ENCODE measurements at places on chromosomes 5 and 9.

- DNase-seq = peak; percentile 79
These were observed 26.0 kb downstream of the SKP2 start for GRCh38 chr5:36177715-36178523.

GRCh38 chr5:163993126-163993525 is 487.7 kb downstream of the MAT2B start:
- no peak for DNase-seq

DNA sequence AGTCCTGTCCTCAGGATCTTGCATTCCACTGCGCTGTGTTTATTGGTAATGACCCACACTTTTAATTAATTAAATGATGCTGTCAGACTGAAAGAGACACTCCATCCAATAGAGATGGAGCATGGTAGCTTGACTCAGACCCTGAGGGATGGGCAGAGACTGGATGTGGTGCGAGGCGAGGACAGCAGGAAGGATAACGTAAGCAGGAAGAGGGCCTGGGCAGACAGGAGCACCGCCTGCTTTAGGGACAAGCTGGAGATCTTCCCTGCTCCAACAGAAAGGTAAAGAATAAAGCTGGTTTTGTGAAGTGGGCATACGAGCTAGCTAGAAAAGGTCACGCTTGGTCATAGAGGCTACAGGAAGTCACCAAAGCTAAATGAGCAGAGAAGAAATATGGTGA is 3.6 kb upstream of the DOCK8 start:
- DNase-seq = no peak

DNA sequence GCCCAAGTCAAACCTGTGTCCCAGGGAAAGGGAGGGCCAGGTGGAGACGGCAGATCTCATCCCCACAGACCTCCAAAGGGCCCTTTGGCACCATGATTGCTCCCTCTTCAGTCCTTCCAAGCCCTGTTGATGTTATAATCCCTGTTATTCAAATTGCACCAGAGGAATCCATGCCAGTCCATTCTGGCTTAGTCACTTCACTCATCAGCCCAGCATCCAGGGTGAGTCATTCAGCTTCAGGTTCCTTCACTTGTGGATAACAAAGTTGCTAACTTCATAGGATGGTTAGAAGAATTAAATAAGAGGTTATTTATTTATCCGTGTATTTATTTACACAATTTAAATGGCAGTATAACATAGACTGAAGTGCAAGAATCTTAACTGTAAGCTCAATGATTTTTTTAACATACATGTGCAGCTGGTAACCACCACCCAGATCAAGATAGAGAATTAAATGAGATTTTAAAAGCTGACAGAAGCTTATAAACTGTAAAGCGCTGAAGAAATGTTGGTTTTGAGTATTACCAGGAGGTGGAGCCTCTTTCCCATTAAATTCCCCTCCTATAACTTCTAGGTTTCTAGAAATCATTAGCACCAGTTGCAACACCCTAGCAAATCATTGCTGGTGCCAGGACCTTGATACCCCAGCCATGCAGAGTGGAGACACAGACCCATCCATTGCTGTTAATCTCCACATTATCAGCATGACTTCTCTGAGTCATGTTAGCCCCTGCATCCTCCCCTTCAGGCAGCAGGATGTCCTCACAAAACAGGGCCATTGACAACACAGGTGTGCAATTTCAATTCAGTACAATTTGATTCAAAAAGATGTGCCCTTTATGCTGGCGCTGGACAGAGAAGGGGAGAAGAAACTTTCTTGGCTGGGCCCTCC is 77.4 kb downstream of the SEC61B start:
- peak; percentile 24 for DNase-seq

GRCh38 chr9:89567649-89568048 is 37.2 kb upstream of the GADD45G start:
- no peak for DNase-seq

GRCh38 chr5:10229306-10230048 is 20.2 kb downstream of the ATPSCKMT start:
- DNase-seq = peak; percentile 25

DNA sequence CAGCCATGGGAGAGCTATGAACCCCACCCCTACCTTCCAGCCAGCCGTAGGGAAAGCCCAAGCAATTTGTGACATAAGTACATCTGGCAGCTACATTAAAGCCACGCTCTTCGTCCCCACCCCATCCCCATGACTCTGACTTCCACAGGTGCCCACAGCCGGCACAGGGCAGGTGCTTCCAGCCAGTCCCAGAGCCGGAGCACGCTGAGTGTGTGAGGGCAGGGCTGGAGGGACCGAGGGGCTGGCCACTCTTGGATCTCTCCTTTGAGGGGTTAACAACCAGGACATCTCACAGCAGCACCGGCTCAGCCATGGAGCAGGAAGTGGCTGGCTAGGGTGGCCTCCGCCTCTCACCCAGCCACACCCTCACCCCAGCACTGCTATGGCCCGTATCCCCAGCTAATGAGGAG is 2.4 kb upstream of the FAM78A start:
- no peak for DNase-seq

DNA sequence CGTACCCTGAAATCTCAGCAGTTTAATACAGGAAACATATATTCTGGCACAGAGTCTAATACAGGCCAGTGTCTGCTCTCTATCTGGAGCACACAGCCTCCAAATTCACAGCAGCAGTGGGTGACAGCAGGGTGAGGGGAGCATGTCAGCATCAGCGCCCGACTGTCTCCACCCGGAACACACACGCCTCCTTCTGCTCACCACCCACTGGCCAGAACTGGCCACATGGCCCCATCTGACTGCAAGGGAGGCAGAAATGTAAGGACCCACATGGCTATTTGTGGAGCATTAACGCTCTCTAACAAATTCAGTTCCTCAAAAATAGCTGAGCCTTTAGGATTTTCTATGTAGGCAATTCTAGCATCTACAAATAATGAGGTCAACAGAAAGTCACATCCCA is 24.6 kb downstream of the UBE2QL1 start:
- no peak for DNase-seq

DNA sequence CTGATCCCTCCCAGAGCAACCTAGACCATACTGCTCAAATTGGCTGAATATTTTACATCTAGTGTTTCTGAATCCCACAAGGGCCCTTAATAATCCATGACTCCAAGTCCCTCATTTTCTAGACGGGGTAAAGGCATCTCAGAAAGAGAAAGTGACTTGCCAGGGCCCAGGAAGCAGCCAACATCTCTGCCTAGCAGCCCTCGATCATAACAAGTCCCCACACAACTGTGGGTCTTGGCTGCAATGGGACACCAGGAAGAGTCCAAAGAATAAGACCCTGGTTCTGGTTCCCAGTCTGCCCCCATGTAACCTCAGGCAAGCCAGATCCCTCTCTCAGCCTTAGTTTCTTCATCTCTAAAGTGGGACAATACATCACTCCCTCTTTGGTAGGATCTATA is 6.3 kb downstream of the ANXA6 start:
- DNase-seq = no peak

DNA sequence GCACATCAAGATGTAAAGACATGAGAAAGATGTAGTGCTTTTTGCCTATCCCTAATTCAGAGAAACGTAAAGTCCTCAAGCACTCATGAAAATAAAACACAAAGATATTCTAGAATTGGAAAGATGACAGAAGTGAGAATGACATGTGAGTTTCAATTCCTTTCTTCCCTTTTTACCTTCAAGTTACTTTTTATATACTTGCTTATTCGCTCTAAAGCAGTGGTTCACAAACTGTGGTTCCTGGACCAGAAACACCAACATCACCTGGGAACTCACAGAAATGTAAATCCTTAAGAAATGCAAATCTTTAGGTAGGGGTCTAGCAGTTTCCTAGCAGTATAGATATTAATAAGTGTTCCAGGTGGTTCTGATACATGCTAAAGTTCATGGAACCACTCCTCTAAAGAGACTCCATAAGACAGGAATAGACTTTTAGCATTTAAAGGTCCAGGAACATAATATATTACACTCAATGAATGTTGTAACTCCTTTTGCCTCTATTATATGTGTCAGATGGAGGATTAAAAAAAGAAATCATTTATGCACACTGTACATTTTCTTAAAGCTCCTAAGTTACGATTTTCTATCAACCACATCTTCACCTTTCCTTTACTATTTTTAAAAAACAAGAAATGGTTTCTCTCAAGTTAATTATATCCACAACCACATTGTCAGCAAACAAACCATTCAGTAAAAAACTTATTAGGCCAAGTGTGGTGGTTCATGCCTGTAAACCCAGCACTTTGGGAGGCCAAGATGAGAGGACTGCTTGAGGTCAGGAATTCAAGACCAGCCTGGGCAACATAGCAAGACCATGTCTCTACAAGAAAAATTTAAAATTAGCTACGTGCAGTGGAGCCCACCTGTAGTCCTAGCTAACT is 39.9 kb downstream of the ERP44 start:
- DNase-seq = no peak
